Left ventricle myocardium inferior (tissue), 1 donor: ENCODE measurements at places on chromosomes 3 and 15. TPM values are rescaled to one million over a fixed set of nuclear protein-coding genes. Genes with fewer than 3 reads are reported as not detected.

- no peak for DNase-seq
These were observed 3.3 kb upstream of the PLCB2 start for GRCh38 chr15:40310993-40311392.

DNA sequence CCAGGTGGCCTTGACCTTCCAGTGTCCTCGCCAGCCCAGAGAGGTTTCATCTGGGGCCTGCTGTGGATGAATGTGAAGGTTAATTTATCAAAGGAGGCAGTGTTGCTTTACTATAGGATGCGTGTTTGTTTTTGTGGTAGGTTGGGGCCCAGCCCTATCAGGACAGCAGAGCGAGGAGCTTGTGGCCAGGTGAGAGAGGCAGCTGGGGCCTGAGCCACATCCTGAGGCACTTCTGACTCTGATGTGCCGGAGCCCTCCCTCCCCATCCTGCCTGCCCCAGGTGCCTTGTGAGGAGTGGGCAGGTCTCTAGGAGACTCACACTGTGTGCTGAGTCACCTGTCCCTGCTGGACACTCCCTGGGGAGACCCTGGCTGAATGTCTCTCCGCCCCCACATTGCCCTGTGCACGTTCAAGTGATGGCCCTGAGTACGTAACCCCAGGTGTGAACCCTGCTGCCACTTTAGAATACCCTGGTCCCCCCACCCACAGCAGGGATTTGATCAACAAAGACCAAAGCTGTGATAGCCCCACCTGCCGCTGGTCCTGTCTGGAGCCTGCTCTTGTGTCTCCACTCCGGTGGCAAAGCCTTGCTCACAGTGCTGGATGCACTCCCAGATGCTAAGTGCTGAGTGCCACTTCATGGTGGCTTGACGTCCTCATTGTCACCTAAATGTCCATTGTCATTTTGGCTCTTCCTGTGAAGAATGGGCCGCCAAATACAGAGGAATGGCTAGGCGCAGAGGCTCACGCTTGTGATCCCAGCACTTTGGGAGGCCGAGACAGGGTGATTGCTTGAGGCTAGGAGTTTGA, 16.0 kb downstream of the FBLN2 start:
- peak; percentile 56 for DNase-seq

DNA sequence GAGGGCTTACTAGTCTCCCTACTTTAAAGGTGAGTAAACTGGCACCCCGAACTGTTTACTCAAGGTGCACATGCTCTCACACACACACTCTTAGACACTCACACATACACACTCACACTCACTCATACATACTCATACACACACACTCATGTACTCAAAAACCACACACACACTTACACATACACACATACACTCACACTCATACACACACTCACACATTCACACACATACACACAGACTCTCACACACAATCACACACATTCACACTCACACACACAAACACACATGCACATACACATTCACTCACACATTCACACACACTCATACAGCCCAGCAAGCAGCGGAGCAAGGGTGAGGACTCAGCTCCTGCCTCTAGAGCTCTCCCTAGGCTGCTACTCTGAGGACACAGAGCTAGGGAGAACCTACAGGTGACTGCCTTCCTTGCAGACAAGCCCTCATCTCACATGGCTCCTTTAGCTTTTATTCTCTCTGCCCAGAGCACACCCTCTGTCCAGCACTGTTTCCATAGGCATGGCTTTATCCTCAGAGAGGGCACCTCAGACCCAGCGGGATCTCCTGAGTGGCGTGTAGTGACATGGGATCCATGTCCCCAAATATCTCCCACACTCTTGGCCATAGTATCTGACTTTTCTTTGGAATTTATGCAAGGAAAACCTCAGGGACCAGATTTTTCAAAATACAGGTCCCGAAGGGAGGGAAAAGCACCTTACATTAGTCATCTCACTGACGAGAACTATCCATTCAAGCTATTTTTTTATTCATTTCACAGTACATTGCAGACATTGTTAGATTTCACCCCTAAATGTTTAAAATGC, 26.2 kb upstream of the ATG7 start:
- DNase-seq = no peak

- DNase-seq = no peak
These were observed 89.7 kb downstream of the TP63 start for GRCh38 chr3:189720736-189721417.

DNA sequence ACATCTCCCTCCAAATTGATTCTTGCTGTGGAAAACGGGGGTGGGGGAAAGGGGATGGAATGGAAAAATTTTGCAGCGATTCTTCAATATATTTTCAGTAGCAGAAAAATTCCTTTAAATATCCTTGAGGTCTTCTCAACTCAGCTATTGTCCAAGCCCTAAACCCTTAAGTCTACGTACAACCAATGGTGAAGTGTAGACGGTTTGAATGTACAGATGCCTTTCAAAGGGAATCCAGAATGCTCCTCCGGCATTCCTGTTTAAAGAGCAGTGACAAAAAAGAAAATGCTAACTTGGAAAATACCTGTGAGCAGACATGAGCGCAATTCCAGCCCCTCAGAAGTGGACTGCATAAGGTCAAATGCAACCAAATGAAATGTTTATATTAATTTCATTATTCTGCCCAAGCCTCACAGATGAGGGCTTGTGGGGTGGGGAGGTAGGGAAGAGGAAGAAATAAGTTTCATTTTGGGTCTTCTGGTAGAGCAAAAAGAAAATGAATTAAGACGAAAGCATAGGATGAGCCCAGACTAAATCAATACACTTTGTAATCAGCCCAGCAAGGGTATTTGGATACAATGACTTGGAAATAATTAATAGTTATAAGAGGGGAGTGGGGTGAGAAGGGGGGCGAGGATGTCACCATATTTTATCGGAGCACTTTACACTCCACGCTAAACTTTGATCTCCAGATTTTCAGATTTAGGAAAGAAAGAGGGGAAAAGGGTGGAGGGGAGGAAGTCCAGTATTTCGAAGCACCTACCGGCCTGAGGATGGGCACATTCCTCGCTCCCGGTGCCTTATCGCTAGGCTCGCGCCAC, 2.7 kb downstream of the FOXP1 start:
- no peak for DNase-seq

DNA sequence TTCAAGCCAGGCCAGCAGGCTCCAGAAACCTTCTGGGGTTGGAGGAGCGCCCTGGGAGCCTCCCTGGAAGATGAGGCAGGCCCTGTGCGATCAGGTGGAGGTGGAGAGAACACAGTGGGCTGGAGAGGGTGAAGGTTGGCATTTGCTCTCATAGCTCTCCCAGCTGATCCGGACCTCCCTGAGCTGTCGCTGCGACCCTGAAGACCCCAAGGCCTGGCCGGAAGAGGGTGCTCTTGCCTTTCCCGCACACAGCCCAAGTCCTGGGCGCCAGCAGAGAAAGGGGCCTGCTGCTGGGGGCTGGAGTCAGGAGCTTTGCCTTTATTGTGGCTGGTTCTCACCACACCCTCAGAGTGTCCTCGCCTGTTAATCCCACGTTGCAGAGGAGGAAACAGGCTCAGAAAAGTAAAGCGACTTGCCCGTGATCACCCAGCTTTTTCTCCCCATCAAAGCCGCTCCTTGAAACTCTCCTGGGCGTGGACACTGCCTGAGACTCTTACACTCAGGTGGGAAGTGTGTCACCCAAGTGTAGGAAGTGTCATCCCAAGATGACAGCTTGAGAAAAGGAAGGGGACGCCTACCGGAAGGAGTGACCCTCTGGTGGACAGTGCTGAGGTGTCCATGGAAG, 8.6 kb upstream of the RPL29 start:
- peak; percentile 67 for DNase-seq

The UNC45A gene
- 21.9 TPM for total RNA-seq

The IFRD2 gene
- total RNA-seq = 54.9 TPM
